ENCODE measurements at places on chromosomes 3 and 15.

GRCh38 chr15:52517014-52517413 lies 11.7 kb downstream of the MYO5A start:
- no peak for DNase-seq

DNA sequence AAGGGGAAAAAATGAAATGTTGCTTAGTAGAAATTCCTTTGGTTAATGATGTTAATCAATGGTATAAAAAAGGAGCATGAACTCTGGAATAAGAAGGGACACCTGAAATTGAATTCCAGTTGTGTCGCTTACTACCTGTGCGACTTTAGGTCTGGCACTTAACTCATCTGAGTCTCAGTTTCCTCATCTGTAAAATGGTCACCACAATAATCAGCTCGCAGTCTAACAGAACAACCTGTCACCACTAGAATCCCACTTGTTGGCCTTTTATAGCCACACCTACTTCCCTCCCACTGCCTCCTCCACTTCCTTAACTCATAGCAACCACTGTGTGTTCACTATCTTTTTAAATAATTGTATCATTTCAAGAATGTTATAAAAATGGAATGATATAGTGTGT lies 2.5 kb downstream of the PLAAT1 start:
- no peak for DNase-seq

GRCh38 chr3:34012102-34012461 lies 213.7 kb downstream of the PDCD6IP start:
- no peak for DNase-seq

DNA sequence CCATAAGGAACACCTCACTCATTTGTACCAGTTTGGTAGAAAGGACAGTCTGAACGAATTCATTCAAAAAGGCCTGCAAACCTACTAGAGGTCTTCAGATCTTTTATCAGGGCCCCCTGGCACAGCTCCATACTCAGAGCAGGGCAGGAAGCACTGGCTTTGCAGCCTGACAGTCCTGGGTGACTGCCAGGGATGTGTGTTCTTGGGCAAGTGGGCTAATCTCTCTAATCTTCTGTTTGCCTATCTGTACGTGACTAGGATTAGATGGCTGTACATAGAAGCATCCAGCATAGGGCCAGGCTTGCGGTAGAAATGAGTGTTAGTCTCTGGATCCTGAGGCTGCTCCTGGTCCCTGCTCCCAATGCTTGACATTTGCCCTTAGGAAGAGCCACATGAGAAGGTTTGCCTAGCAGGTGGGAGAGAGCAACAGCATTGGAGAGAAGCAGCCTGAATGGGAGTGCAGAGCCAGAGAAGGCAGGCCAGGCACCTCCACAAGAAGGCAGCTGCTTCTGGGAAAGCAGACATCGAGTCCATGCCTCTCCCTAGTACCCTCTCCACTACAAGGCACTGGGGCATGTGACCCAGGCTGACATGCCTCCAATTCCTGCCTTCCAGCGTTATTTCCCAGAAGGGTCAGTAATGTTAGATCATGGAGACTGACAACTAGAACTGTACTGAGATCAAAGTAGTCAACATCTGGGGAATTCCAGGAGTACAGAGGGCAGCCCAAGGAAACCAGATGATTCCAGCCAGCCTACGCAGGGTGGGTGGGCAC lies 1.0 kb upstream of the CXCR6 start:
- DNase-seq = no peak

DNA sequence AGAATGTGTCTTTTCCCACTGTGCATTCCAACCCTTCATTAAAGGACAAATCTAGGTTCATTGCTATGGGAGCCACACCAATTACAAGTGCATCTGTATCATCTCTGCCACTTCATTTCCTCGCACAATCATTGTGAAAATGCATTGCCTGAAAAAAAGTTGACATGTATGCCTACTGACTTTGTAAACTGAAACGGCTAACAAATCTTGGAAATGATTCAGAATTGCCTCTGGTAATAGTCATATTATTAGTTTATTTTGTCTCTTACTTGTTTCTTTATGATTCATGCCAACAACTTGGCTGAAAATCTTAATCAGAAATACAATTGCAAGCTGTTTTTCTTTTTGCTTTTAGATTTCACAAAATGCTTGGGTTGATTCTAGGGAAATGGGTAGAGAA lies 497.1 kb downstream of the ZIC1 start:
- no peak for DNase-seq

DNA sequence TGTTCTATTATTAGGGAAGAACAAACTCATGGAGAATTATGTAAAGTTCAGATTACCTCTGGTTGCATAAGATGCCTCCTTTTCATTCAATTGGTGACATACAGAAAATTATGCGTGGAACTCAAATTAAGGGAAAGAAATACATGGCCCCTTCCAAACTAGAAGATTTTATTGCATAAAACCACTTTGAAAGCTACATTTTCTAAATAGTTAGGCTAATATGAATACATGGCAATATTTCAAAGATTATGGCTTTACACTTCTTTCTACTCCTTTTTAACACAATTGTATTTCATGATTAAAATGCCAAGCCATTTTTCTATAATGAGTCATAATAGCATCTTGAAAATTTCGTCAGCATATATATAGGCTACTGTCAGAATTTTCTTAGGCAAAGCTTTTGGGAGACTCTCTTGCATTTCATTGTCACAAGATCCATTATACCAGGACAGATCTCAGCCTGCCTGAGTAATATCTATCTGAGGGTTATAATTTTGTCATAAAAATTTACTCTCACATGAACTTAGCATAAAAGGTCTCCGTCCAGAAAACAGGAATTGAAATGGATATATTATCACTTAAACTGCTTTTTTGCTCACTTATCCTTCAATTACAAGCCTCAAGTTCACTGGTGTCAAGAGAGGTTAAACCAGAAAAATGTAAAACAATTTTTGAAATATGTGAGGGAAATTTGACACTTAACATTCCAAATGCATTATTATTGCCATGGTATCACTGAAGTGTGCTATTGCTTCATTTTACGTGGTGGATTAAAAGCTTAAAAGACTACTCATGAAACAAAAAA lies 37.1 kb downstream of the CPA3 start:
- DNase-seq = no peak

DNA sequence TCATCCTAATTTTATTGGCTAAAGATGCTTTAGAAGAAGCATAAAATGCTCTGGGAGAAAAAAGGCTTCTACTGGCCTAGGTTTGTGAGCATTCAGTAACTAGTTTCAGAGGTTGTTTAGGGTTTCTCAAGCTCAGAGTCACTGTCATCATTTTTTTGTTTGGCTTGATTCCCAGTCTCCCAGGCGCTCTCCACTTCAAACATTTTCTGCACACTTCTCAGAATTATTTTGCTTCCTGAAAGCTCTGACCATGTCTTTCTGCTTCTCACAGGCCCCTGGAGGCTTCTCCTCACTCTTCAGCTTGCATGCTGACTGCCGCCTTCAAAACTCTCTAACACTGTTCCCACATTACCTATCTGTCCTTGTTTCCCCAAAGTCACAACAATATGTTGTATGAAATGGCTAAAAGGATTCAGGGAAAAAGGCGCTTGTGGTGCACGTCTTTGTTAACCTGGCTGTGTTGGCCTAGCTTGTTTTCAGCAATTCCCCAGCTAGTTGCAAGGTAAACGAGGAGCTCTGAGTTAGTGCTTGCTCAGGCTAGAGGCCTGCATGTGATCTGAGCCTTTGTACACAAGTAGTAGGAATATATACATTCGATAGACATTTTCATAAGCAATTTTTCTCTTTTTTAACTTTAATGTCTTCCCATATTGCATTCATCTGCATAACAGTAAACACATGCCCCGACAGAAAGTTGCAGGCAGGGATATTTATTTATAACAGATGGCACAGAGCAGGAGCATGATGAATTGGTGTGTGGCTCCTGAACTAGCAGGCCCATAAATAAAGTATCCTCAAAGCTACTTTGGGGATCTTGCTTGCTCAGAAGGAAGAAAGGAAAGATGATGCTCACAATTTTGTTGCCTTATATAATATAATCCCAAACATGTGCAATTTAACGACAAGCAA lies 129.2 kb upstream of the DPH6 start:
- DNase-seq = no peak

DNA sequence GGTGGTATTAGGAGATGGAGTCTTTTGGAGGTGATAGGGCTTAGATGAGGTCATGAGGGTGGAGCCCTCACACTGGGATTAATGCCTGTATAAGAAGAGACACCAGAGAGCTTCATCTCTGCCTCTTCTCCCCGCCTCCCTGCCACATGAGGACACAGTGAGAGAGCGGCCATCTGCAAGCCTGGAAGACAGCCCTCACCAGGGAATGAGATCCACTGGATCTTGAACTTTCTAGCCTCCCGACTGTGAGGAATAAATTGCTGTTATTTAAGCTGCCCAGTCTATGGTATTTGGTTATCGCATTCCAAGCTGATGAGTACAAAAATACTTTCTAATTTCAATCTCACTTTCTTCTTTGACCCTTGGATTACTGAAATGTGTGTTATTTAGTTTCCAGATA lies 121.4 kb downstream of the OCA2 start:
- no peak for DNase-seq

- no peak for DNase-seq
Measured at GRCh38 chr15:85047271-85047948, 65.8 kb downstream of the PDE8A start.

GRCh38 chr15:77817434-77817833 lies 184.7 kb upstream of the LINGO1 start:
- DNase-seq = no peak

DNA sequence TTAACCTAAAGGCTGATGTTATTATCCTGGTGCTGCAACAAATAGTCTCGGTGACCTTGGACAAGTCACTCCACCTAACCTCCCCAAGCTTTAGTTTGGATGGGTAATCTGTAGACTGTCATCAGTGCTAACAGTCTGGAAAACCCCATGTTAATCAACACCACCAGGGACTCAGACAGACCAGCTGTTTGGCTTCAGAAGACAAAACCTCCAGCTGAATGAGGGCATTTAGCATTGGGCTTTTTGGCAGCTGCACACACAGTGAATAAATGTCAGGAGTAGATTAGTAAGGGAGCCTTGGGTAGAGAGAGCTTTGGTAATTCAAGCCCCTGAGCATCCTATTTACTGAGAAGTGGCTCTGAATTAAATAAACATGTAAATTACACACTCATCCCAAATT lies 24.9 kb upstream of the C3orf80 start:
- no peak for DNase-seq

GRCh38 chr3:20935791-20936190 lies 749.8 kb upstream of the SGO1 start:
- no peak for DNase-seq

DNA sequence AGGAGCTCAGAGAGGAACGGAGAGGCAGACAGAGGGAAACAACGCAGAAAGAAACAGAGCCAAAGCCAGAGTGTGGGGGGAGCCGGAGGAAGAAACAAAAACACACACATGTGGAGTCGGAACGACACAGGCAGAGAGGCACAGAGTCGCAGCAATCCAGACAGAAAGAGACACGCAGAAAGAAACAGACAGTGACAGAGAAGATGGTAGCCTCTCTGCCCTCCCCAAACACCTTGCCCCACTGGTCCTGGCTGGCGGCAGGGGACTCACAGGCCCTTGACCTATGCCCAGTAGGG lies 1.7 kb downstream of the NCKIPSD start:
- no peak for DNase-seq

GRCh38 chr3:191397771-191398170 lies 63.2 kb upstream of the PYDC2 start:
- DNase-seq = no peak

DNA sequence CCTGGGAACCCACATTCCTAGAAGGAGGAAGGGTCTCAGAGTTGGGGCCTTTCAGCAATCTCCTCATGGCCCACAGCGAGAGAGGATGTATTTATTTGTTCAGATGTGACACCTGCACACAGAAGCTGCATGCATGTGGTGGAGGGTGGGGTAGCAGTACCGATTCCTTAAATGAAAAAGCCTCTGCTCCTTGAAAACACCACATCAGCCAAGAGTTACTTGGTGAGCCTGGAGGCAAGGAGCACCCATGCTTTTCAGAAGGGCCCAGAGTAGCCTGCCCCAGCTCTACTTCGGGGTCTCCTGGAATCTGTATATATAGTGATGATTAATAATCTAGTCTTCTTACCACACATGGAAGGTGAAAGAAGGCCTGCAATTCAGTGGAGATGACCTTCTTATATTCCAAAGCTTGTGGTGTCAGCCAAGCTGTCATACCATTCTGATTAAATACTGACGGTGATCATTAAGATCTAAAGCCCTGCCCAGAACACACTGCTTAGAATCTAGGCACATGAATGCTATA lies 33.5 kb downstream of the SEMA6D start:
- no peak for DNase-seq

GRCh38 chr3:100436951-100437350 lies 35.6 kb downstream of the LNP1 start:
- DNase-seq = no peak

GRCh38 chr3:59247402-59247841 lies 197.6 kb upstream of the CFAP20DC start:
- DNase-seq = no peak

DNA sequence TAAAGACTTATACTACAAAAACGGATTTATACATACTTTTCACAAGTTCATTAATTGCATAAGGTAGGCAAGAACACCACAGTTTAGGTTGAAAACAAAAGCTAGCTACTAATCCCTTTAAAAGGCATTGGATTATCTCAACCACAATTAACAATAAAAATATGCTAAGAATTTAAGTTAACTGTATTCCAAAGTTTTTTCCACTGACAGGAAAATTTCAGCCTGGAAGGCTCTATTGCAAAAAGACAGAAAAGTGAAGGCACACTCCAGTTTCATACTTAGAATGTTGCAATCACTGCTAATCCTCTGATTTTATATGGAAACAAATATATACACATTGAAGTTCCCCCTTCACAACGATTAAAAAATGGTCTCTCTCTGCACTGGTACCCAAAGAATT lies 71.5 kb downstream of the TJP1 start:
- DNase-seq = no peak

- no peak for DNase-seq
Measured at GRCh38 chr3:123493912-123494311, 45.0 kb upstream of the ADCY5 start.

DNA sequence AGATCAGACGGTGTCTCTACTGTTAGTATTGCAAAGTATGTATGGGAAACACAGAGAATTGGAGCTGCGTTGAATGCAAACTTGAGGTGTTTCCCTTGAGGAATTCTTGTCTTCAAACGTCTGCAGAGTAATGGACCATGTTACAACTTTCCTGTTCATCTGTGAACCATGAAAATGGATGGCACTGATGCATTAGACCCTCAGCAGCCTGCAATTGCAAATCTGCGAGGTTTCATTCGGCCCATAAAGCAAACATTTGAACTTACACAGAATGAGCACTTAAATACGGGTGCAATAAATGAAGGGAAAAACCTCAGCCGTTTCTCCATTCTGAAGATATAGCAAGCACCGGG lies 49.7 kb downstream of the LRRN1 start:
- DNase-seq = no peak

GRCh38 chr3:117688583-117688982 lies 979.0 kb downstream of the TUSC7 start:
- DNase-seq = no peak
